Daoy (cell line): ENCODE measurements at places on chromosomes 2 and 18.

DNA sequence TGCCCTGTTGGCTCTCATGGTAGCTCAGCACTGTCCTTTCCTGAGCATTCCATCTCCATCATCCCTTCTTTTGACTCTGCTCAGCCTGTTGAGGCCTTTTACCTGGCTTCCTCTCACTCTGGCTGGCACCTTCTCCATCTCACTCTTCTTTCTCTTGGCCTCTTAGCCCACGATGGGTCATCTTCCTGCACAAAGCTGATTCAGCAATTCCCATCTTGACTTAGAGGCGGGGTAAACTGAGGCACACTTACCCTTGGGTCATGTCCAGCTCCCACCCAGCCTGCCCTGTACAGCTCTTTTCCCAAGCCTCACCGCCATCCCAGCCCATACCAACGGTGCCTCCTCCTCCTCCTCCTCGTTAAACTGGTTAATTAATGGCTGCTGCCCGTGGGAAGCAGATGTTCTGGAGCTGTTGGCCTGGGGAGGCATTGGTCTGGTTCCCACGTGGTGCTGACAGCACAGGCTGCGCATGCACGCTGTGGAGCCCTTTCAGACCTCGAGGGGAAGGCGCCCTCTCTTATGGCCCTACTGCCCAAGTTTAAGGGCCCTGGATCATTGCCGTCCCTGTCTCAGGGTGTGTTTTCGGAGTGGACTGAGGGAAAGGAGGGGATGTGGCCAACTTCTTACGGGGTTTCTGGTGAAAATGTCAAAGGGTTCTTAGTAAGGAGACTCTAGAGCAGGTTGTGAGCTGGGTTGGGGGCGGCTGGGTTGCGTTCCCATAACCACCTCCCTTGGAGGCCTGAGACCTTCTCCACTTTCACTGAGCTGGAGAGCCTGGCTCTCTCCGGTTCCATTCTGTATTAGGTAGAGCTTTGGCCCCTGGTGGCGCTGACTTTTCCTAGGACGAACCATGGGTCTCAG lies 10.9 kb downstream of the WNT10A start:
- no peak for DNase-seq

DNA sequence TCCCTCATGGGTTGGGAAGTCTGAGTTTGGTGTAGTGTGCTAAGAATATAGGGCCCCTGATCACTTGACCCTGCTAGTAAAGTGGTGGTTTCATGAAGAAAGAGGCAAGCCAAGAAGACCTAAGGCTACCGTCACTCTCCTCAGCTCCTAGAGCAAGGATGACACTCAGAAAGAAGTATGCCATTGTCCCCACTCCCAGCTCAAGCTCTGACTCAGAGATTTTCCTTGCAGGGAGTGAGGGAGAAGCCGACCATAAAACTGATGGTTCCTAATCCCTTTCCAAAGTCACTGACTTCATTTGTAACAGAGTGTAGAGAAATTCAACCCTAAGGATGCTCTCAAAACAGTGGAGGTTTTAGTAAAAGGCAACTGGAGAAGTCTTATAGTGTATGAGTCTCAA lies 80.9 kb downstream of the ICA1L start:
- DNase-seq = no peak

DNA sequence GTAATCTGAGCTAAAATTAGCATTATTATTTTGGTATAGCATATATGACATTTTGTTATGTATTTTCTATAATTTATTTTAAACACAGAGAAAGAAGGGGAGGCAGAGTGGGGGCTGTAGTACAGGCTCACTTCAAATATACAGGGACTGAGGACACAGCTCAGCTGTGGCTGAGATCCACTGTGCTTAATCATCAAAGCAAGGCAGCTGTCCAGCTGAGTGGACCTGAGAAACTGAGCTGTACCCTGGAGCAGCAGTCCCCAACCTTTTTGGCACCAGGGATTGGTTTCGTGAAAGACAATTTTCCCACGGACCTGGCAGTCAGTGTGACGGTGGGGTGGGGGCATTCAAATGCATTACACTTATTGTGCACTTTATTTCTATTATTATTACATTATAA lies 687.2 kb downstream of the RNF144A start:
- no peak for DNase-seq

DNA sequence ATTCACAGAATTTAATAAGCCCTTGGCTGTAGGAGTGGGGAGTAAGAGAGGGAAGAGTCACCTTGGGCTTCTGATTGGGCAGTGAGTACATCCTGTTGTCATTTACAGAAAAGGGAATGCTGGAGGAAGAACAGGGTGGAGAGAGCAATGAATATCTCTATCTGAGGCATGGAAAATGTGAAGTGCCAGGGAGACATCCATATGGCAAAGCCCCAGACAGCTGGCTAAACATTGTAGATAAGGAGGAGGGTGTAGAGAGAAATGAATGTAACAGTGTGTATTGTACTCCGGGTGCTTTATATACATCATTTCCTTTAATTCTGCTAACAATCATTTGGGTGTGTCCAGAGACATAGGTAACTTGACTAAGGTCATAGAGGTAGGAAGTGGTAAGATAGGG lies 103.5 kb downstream of the UPP2 start:
- no peak for DNase-seq

DNA sequence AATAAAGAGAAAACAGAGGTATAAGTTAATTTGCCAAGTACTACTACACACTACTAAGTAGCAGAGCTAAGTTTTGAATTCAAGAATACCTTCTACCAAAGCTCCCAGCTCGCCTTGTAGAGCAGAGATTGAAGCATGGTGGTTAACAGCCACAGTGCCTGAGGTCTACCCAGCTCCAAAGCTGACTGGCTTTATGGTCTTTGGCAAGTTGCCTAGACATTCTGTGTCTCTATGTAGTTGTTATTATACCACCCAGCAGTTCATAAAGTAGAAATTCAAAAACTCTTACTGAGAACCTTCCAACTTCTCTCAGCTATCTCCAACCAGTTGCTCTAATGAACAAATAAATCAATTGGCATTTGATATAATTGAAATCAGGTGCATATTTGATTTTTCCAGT lies 87.8 kb downstream of the PDE11A start:
- peak; percentile 36 for DNase-seq

- peak; percentile 4 for DNase-seq
Measured at GRCh38 chr2:216031960-216032689, 18.8 kb upstream of the MREG start.

DNA sequence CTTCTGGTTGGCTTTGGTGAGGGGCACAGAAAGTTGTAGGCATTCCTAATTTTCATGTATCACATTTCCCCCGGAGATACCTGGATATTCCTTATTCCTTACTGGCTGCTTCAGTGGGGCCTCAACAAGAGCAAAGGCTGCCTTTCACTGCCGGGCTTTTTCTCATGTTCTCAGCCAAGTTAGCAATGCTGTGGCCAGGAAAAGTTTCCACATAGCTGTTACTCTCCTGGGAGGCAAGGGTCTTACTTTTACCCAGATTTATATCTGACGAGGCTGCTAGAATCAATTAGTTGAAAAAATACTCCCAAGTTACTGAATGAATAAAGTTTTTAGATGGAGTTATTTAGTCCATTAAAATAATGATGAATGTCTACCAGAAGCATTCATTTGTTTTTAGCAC lies 230.5 kb downstream of the ZNF407 start:
- DNase-seq = no peak

- DNase-seq = no peak
Measured at GRCh38 chr2:214671319-214671885, 138.1 kb downstream of the BARD1 start.

GRCh38 chr18:73980289-73980979 lies 167.2 kb downstream of the FBXO15 start:
- DNase-seq = peak; percentile 53

GRCh38 chr2:122244598-122245229 lies 489.3 kb downstream of the TSN start:
- no peak for DNase-seq

- DNase-seq = peak; percentile 77
Measured at GRCh38 chr2:45993476-45993991, 303.7 kb upstream of the EPAS1 start.

- DNase-seq = peak; percentile 98
Measured at GRCh38 chr2:233974530-233975071, 57.4 kb downstream of the TRPM8 start.

- no peak for DNase-seq
Measured at GRCh38 chr2:97765933-97766332, 52.6 kb downstream of the ZAP70 start.
